ENCODE measurements at places on chromosomes 12 and 14. TPM values are rescaled to one million over a fixed set of nuclear protein-coding genes. Genes with fewer than 3 reads are reported as not detected.

GRCh38 chr14:75495399-75495798 is 26.9 kb upstream of the BATF start:
- peak overlapping the region; percentile 66 for H3K27ac ChIP-seq
- H3K27me3 ChIP-seq = no peaks in the 10 kb centered on the region
- H3K36me3 ChIP-seq = no peaks in the 10 kb centered on the region
- peaks cover 54% of the 10 kb centered on the region for H3K4me1 ChIP-seq
- H3K4me3 ChIP-seq = no peak overlapping the region

PMEL gene
- total RNA-seq = 1.5 TPM

DNA sequence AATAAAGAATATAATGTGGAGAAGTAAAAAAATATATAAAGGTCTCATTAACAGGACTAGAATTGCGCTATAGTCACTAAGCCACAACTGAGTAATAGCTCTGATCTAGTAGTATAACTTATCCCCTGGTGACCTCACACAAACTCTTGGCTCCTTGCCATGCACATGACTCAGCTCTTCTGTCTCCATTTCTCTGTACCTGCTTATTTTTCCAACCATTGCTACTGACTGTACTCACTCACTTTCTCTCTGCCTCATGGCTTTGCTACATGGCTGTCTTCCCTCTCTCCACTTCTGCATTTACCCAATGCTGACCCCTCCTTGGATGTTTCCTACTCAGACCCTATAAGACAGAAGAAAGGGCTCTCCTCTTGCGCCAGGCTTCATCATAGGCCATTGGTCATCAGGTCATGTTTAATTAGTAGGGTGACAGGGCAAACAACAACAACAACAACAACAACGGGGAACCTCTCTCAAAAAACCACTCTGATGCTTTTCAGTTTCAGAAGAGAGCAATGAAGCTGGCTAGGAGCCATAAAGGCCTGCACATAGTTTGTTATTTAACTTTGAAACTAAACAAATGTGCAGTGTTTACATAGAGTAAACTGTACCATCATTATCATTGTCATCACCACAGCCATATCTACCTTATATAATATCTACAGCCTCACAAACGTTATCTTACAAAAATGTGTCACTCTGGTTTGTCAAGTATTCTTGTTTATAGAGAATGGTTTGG is 25.6 kb upstream of the KRAS start:
- peaks cover 24% of the 10 kb centered on the region for H3K4me1 ChIP-seq
- no peaks in the 10 kb centered on the region for H3K27me3 ChIP-seq
- peak overlapping the region; percentile 42 for H3K27ac ChIP-seq
- DNase-seq = peak; percentile 89

VRTN gene
- total RNA-seq = not detected

DNA sequence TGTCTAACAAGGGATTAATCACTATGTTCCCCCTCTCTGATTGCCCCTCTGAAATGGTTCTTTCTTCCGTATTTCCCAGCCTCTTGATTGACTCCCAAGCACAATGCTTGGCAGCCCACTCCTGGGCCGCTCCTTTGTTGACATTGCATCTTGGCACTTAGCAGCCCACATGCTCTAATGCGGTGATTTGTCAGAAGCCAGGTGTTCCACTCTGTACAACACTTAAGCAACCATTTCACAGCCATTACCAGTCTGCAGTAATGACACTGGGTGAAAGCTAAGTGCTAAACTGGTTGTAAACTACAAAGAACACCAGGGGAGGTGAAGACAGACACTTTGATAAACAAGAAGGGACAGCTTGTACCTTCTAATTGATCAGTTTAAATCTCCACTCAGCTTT is 353.5 kb downstream of the TMEM132D start:
- no peak overlapping the region for H3K27ac ChIP-seq
- H3K36me3 ChIP-seq = no peaks in the 10 kb centered on the region

- no peaks in the 10 kb centered on the region for H3K27me3 ChIP-seq
- H3K4me3 ChIP-seq = no peak overlapping the region
- DNase-seq = no peak
- no peak overlapping the region for H3K27ac ChIP-seq
- no peaks in the 10 kb centered on the region for H3K4me1 ChIP-seq
Measured at GRCh38 chr14:64612971-64613666, 63.4 kb downstream of the PPP1R36 start.

IAPP gene
- not detected for total RNA-seq

RD3L gene
- total RNA-seq = not detected

PAX9 gene
- not detected for total RNA-seq

GRCh38 chr12:68392376-68392775 is 60.2 kb upstream of the MDM1 start:
- no peaks in the 10 kb centered on the region for H3K27me3 ChIP-seq
- no peak overlapping the region for H3K4me3 ChIP-seq
- H3K36me3 ChIP-seq = peaks cover 3% of the 10 kb centered on the region
- no peak overlapping the region for H3K27ac ChIP-seq

DNA sequence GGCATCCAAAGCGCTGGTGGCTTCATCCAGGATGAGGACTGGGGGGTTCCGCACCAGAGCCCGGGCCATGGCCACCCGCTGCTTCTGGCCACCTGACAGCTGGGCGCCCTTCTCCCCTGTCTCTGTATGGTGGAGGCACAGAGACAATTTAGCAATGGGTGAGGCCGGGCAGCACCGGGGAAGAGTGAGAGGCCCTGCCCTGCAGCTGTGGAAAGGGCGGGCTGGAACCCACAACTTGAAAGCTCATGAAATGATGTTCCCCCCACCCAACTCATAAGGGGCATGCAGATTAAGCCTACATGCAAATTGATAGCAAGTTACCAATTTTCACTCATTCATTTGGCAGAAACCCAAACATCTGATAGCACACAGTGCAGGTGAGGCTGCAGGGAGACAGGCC is 34.1 kb downstream of the ABCB9 start:
- no peaks in the 10 kb centered on the region for H3K36me3 ChIP-seq
- no peak overlapping the region for H3K27ac ChIP-seq
- H3K4me3 ChIP-seq = no peak overlapping the region
- DNase-seq = no peak
- H3K27me3 ChIP-seq = no peaks in the 10 kb centered on the region
- H3K4me1 ChIP-seq = no peaks in the 10 kb centered on the region

AKAP3 gene
- 2.9 TPM for total RNA-seq

- H3K27ac ChIP-seq = no peak overlapping the region
- no peak overlapping the region for H3K4me3 ChIP-seq
- H3K36me3 ChIP-seq = peaks cover 5% of the 10 kb centered on the region
- no peaks in the 10 kb centered on the region for H3K27me3 ChIP-seq
Measured at GRCh38 chr14:61104358-61104757, 123.3 kb downstream of the SLC38A6 start.

CEP128 gene
- 19.4 TPM for total RNA-seq

ADGRD1 gene
- total RNA-seq = 1.0 TPM

TMPRSS12 gene
- not detected for total RNA-seq

SLCO1B3 gene
- not detected for total RNA-seq

DNA sequence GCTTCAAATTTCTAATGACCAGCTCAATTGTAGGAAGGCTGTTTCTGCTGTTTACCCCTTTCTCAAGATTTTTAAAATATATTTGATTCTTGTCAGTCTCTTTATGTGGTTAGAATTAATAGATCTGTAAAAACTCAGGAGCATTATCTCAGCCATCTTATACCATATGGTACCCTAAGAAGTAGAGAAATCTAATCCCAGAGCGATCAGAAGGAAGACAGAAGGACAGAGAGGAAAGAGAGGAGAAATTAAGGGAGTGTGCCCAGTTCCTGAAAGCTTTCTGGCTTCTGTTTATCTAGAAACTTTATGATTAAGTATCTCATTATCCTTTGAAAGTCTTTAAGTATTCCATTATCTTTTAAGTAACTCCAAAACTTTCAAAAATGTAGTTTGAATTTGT is 152.1 kb upstream of the NAV3 start:
- H3K4me3 ChIP-seq = no peak overlapping the region
- no peaks in the 10 kb centered on the region for H3K4me1 ChIP-seq
- no peaks in the 10 kb centered on the region for H3K36me3 ChIP-seq
- no peaks in the 10 kb centered on the region for H3K27me3 ChIP-seq

AREL1 gene
- total RNA-seq = 31.9 TPM

DNA sequence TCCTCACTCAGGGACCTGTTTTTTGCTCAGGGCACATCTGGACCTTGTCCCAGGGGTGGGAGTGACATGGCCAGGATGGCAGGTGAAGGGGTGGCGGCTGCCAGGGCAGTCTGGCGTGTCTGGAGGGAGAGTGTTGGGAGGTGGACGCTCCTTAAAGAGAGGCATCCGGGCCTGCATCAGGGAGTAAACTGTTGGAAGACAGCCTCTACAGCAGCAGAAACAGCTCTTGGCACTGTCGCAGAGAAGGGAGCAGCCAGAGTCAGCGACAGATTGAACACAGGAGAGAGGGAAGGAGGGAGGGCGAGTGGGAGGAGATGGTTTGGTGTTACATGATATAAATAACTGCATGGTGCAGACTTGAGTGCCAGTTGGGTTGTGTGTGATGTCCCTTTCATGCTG is 52.8 kb downstream of the IGF1 start:
- no peak overlapping the region for H3K4me3 ChIP-seq
- no peaks in the 10 kb centered on the region for H3K27me3 ChIP-seq
- no peak overlapping the region for H3K27ac ChIP-seq
- no peak for DNase-seq
- H3K4me1 ChIP-seq = no peaks in the 10 kb centered on the region

DNA sequence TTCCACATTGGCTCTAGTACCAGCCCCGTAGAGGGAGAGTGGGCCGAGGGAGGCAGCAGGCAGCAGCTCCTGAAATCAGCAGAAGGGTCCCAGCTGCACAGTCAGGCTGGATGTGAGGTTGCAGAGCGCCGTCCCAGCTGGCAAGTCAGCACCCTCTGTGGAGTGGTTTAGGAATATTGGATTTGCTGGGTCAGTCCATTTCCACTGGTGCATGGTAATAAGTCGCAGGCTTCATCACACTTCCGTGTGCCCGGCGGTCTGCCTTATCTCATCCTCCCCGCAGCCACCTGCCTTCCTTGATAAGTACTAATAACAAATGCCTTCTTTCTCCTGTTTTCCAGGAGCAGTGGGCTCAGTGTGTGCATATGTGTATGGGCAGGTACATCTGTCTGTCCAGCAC is 112.9 kb downstream of the TSPAN9 start:
- no peaks in the 10 kb centered on the region for H3K36me3 ChIP-seq
- H3K27me3 ChIP-seq = peaks cover 10% of the 10 kb centered on the region
- H3K4me3 ChIP-seq = no peak overlapping the region
- H3K27ac ChIP-seq = no peak overlapping the region
- no peak for DNase-seq
- H3K4me1 ChIP-seq = no peaks in the 10 kb centered on the region

USP30 gene
- 11.8 TPM for total RNA-seq

ASIC1 gene
- 1.1 TPM for total RNA-seq

PSMB11 gene
- total RNA-seq = not detected

CMTM5 gene
- total RNA-seq = not detected

GRCh38 chr14:51160871-51161270 is 66.0 kb upstream of the TRIM9 start:
- no peaks in the 10 kb centered on the region for H3K36me3 ChIP-seq
- DNase-seq = no peak
- no peaks in the 10 kb centered on the region for H3K27me3 ChIP-seq
- no peaks in the 10 kb centered on the region for H3K4me1 ChIP-seq

EDDM3A gene
- total RNA-seq = not detected

DNA sequence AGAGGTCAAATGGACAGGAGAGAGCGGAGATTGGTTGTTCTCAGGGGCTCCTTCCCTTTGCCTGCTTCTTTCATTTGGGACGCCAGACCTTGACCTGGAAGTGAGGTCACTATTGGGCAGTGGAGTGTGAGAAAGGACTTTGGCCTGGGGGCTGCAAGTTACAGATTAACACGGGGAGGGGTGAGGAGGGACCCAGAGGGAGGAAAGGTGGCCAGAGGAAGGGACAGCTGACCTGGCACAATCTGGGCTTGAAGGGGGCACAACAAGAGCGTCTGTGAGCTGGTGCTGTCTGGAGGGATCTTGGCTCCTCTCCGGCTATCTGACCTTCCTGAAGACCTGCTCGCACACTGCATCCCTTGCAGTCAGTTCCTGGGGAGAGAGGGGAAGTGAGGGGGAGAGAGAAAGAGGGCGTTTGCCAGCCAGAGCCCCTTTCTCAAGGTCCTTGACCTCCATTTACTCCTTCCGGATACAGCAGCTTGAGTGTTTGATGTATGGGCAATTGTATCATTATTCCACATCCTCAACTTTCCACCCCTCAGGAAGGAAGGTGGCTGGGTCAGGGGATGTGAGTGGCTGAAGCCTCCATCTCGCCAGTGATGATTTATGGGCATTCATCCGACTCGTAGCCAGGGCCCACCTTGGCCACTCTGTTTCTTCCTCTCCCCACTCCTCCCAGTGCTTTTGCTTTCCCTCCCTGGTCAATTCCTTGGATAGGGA is 4.7 kb downstream of the RBP5 start:
- H3K4me1 ChIP-seq = peaks cover 2% of the 10 kb centered on the region
- H3K27me3 ChIP-seq = no peaks in the 10 kb centered on the region
- H3K4me3 ChIP-seq = no peak overlapping the region
- H3K36me3 ChIP-seq = no peaks in the 10 kb centered on the region

KITLG gene
- 0.07 TPM for total RNA-seq

GARIN6 gene
- total RNA-seq = not detected

CCDC198 gene
- not detected for total RNA-seq

DNA sequence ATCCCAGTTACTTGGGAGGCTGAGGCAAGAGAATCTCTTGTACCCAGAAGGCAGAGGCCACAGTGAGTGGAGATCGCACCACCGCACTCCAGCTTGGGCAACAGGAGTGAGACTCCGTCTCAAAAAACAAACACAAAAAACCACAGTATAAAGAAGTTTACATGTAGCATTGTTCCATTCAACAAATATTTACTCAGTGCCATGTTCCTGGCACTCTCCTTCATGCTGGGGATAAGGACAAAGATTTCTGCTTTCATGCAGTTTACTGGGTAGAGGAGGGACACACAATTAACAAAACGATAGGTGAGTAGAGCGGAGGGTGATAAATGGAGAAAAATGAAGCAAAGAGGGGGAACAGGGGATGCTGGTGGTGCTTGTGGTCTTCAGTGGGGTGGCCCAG is 68.2 kb upstream of the OVCH1 start:
- peaks cover 18% of the 10 kb centered on the region for H3K27me3 ChIP-seq
- H3K36me3 ChIP-seq = no peaks in the 10 kb centered on the region
- no peaks in the 10 kb centered on the region for H3K4me1 ChIP-seq
- H3K27ac ChIP-seq = no peak overlapping the region
- no peak for DNase-seq
- no peak overlapping the region for H3K4me3 ChIP-seq

SCNN1A gene
- 0.17 TPM for total RNA-seq

GRCh38 chr14:35534208-35534872 is 376 bp downstream of the INSM2 start:
- peaks cover 4% of the 10 kb centered on the region for H3K36me3 ChIP-seq
- peaks cover 35% of the 10 kb centered on the region for H3K27me3 ChIP-seq
- peak overlapping the region; percentile 47 for H3K4me3 ChIP-seq
- peak; percentile 18 for DNase-seq
